NCI-H1417 (cell line): ENCODE measurements at places on chromosomes 5 and 9.

- no peak for DNase-seq
Observed at GRCh38 chr5:22242532-22242931, 610.6 kb downstream of the CDH12 start.

DNA sequence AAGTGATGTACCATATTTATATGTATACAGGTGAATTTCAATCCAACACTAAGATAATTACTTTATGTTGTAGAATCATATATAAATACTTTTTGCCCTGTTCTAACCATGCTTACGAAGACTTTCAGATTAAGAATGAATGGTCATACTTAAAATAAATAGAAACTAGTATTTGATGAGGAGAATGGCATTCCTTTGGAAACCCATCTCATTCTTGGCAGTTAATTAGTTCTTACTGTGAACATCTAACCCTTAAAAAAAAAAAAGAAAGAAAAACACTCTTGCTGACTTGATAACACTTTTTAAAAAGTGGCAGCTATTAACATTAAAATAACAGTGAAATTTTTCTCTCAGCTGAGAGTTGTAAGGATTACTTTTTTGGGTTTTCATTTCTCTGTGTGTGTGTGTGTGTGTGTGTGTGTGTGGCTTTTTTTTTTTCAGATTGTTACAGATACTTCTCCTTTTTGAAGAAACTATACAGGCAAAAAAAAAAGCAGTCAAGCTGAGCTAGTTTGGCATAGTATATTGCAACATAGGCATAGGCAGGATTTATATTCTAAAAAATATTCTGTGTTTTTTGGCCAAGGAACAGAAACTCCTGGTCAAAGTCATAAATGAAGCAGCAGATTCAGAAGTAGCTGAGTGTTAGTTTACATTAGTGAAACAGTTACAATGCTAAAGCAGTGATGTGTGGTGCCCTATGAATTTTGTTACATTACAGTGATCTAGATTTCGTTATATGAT is 163.5 kb downstream of the CD180 start:
- DNase-seq = no peak

DNA sequence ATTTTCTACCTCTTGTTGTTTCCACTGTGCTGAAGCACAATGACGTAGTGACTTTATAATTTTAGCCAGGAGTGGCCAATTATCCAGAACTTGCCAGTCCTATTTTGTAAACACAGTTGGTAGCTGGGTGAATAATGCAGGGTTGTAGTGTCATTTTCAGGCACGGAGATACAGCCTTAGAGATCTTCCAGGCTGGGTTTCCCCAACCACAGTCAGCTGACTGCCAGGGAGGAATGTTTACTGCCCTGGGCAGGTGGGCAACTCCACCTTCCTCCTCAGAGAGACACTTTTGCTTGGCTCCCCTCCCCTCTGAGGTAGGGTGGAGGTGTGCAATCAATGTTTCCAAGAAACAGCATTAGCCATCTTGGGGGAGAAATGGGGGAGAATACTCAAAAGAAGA is 228.1 kb upstream of the NR4A3 start:
- no peak for DNase-seq

DNA sequence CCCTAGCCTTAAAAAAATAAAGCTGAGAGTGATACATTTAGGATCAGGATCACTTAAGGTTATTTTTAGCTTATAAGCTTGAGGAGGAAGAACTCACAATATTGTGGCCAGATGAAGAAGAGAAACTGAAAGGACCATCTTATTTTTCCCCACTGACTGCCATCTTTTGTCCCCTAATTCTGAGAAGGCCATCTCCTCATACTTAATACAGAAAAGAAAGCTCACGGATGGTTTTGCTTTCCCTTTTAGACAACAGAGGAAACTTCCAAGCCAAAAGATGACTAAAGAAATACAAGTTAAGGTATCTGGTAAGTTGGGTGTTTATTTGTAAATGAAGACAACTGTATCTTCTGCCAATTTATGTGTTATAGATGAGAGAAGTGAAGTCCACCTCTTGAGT is 36.4 kb downstream of the ERAP1 start:
- DNase-seq = no peak

- no peak for DNase-seq
Observed at GRCh38 chr9:133637451-133638055, 1.4 kb downstream of the DBH start.

DNA sequence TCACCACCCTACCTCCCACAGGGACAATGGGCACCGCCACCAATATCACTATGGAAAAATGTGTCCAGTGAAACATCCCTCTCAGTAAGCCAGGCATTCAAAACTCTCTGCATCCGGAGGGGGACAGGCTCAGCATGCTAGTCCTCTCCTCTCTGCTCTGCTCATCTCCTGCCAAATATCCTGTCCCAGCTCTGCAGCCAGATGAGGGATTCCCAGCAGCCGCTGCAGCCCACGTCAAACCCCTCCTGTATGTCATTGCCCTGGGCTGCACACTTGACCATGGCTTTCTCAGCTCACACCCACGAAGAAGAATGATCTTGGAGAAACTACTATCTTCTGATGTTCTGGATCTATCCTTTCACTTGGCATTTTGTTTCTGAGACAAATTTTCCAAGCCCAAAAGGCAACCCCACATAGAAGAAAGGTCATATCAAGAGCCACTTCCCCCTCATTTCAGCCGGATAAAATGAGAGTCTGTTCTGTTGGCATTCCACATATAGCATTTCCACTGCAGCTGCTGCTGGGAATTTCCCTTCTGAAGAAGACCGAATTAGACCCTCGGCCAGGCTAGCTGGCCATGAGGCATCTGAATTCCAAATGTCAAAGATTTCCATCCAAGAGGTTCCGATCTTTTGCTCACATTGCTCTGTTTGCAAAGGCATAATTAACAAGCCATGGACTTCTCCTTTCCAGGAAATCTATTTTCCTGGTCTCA is 338.0 kb downstream of the ACTL7B start:
- DNase-seq = no peak

DNA sequence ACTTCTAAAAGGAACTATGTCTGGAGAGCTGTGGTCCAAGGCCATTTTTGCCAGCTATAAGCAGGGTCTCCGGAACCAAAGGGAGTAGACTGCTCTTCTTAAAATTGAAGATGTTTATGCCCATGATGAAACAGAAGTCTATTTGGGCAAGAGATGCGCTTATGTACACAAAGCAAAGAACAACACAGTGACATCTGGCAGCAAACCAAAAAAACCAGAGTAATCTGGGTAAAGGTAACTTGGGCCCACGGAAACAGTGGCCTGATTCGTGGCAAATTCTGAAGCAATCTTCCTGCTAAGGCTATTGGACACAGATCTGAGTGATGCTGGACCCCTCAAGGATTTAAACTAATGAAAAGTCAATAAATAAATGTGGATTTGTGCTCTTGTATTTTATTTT is 29.7 kb upstream of the GLDC start:
- no peak for DNase-seq

GRCh38 chr5:33118761-33119415 is 321.9 kb upstream of the TARS1 start:
- DNase-seq = no peak

DNA sequence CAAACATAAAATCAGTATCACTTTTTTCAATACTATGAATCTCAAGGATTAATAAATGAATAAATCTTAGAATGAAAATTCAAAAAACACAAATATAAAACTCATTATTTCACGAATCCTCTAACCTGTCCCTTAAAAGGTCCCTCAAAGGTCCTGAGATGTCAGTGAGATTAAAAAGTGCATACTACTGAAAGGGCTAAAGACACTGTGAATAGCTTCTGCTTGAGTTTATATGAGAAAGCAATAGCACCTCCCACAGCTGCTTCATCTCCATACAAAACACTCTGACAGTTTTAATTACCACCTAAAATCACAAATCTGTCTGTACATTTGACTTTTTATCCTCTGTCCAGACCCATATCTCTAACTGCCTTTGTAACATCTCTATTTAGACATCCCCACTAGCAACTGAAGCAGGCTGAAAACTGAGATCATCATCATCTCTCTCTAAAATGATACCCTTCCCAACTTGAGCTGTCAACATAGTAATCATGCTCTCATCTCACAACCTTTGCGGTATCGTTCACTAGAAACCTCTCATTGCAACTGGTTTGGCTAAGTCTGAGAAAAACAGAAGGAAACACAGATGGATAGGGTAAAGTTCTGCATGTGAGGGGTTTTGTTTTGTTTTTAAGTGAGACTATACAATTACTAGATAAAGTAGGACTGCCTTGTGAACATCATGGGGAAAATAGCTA is 56.3 kb downstream of the TBCA start:
- no peak for DNase-seq

DNA sequence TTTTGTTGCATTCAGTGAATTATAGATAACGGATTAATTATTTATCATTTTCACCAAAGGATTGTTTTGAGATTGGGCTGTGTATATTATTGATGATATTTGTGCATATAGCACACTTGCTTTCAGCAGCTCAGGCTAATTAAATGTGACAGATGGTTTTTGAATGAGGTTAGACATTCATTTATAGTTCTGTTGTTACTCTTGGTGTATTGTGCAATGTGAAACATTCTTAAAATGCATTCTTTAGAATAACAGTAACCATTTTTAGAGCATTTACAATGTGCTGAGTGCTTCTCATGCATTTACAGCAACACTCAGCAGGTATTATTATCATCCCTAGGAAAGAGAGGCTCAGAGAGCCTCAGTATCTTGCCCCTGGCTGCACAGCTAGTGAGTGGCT is 23.8 kb downstream of the NANS start:
- no peak for DNase-seq

GRCh38 chr9:99431103-99431502 is 209.0 kb downstream of the SEC61B start:
- no peak for DNase-seq

GRCh38 chr5:125657936-125658335 is 765.3 kb upstream of the GRAMD2B start:
- no peak for DNase-seq

- no peak for DNase-seq
Observed at GRCh38 chr5:126437721-126438120, 14.5 kb downstream of the GRAMD2B start.

GRCh38 chr5:150434464-150434863 is 15.1 kb downstream of the RPS14 start:
- no peak for DNase-seq

- no peak for DNase-seq
Observed at GRCh38 chr9:34635556-34635955, 2.0 kb downstream of the SIGMAR1 start.

DNA sequence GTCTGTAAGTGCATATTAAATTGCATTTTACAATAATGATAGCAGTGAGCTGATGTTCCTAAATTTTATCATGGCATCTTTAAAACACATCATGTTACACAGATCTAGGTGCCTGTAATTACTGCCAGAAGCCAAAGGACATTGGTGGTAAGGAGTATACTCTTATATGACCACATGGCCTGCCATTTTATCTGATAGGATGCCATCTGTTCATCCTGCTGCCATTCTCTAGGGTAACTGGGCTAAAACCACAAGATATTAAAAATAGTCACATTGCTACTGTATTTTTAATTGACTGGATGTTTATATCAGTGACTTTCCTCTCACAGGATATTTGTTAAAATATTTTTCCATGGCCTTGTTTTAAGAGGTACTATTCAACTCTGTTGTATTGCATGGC is 53.1 kb downstream of the HCN1 start:
- no peak for DNase-seq

DNA sequence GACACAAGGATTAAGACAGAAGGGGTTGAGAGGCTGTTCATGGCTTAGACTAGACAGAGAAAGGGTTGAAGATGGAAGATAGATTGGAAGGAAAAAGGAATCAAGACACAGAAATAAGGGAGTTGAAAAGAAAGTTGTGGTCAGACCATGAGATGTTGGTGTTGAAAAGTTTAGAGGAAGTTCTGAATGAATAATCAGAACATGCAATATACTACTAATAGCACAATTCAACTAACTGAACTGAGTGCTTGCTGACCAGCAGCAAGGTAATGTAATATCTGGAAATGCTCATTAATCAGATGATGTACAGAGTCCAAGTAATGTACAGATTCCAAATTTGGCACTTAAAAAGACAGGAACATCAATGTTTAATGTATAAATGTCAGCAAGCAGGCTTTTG is 10.6 kb upstream of the NNT start:
- DNase-seq = no peak

GRCh38 chr5:157744051-157745011 is 819 bp downstream of the LSM11 start:
- DNase-seq = no peak

DNA sequence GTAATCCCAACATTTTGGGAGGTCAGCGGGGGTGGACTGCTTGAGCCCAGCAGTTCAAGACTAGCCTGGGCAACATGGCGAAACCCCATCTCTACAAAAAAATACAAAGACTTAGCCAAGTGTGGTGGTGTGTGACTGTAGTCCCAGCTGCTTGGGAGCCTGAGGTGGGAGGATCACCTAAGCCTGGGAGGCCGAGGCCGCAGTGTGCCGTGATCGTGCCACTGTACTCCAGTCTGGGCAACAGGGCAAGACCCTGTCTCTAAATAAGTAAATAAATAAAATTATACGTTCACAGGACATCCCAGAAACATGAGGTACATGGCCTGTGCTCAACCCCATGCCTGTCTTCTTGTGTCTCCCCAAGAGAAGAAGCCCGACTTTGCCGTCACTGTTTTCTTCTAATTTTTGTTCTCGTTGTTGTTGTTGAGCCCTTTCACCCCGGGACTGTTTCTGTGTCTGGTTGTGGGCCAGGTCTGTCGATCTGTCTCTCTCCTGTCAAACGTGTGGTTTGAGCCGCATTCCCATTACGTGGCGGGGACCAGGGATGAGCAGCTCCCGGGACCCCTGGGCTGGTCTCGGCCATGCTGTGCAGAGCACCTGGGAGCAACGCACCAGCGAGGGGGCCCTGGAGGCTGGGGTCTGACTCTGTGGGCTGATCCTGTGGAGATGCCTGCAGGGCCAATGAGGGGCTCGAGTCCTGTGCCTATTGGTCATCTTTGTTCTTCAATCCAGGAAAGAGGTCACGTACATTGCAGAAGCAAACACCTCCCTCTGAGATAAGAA is 32.2 kb downstream of the NACC2 start:
- no peak for DNase-seq

- DNase-seq = no peak
Observed at GRCh38 chr5:52947851-52948250, 41.3 kb upstream of the ITGA2 start.

DNA sequence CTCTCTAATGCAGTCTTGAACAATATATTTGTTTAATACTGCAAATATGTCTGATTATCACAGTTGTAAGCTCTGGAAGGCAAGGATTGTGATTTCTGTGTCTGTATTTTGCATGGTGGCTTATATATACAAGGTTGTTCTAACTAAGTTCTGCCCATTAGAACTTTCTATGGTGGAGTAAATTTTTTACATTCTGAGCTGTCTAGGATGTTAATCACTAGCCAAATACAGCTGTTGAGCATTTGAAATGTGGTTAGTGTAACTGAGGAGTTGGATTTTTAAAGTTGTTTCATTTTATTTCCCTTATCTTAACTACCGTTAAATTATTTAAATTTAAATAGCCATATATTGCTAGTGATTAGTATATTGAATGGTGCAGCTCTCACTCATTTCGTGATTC is 64.3 kb upstream of the DMRTA1 start:
- no peak for DNase-seq

DNA sequence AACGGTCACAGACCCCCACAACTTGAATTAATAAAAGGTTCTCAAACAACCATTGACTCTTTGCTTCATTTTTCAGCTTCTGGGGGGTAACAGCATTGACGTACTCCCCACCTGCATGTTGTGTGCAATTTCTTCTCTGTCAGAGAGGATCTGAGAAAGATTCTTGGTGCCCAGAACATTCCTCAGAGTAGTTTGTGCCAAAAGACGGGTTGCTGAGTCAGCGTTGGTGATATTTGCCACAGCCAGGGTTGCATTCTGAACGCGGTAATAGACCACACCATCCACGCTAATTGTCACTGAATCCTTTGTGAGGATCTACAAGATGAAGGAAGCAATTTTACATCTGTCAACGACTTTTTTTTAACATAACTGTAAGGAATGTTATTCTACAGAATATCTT is 21.0 kb downstream of the STOM start:
- no peak for DNase-seq
